Renal cortical epithelial cell (primary cell): ENCODE measurements at places on chromosomes 7 and 10. TPM values are rescaled to one million over a fixed set of nuclear protein-coding genes. Genes with fewer than 3 reads are reported as not detected.
A peak's percentile ranks its signal among the peaks of the same experiment; 100 is the strongest.

Gene CYP3A7
- not detected in 2 replicates for total RNA-seq

Gene CPSF4
- total RNA-seq = 21.6 and 22.2 TPM in 2 replicates

Gene CRHR2
- not detected in 2 replicates for total RNA-seq

GRCh38 chr7:24665564-24666294 is 91.5 kb downstream of the GSDME start:
- DNase-seq = peak; percentile 44

DNA sequence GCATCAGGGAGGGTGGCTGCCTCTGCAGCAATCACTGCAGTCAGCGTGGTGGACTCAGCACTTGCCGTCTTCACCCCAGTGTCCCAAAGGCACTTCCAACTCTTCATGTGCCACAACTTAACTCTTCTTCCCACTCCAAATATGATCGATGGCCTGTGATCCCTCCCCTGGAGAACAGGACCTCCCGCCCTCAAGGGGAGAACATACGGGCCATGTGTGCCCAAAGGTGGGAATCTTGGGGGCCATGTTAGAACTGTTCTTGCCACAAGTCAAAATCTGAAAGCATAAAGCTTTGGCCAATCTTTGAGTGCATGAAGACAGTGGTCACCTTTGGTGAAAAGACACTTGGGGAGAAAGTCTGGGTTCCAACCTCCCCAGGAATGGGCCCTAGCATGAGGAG is 368.5 kb upstream of the MGMT start:
- no peak for DNase-seq

- DNase-seq = no peak
Observed at GRCh38 chr10:804191-804781, 114.8 kb upstream of the DIP2C start.

- DNase-seq = no peak
Observed at GRCh38 chr7:150849204-150849775, 3.0 kb upstream of the AOC1 start.

GRCh38 chr10:112466802-112467201 is 19.8 kb downstream of the VTI1A start:
- no peak for DNase-seq

DNA sequence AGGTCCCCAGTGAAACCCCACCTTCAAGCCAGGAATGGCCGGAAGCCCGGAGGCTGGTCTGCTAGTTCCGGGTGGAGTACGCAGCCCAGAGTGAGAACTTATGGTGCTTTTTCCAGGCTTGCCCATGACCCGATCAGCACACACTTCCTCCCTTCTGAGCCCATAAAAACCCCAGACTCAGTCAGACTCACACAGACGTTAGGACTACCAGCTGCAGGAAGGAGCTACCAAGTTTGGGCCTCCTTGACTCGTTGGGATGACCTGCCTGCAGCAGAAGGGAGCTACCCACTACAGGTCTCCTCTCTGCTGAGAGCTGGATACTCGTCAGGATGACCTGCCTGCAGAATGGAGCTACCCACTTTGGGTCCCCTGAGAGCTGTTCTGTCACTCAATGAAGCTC is 39.1 kb downstream of the SCRN1 start:
- DNase-seq = no peak

DNA sequence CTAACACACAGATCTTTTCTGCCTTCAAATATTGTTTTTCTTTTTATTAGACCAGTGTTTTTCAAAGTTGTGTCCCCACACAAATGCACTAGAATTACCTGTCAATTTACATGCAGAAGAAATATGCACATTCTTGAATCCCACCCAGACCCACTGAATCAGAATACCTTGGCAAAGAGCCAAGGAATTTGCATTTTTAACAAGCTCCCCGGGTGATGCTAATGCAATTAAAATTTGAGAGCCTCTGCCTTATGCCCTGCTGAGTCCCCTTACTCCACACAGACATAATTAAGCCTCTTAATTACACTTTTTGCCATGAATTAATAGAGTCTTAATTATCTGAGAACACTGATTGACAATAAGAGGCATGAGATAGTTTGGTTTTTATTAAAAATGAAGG is 201.2 kb upstream of the GRB10 start:
- no peak for DNase-seq

GRCh38 chr10:49120911-49121310 is 5.6 kb upstream of the VSTM4 start:
- DNase-seq = no peak

GRCh38 chr7:111833466-111833865 is 271.2 kb upstream of the IMMP2L start:
- DNase-seq = no peak
